Right cardiac atrium (tissue), 5 donors: ENCODE measurements at places on chromosomes 13 and 19. TPM values are rescaled to one million over a fixed set of nuclear protein-coding genes. Genes with fewer than 3 reads are reported as not detected.

Gene IGSF23
- polyA plus RNA-seq: not detected

DNA sequence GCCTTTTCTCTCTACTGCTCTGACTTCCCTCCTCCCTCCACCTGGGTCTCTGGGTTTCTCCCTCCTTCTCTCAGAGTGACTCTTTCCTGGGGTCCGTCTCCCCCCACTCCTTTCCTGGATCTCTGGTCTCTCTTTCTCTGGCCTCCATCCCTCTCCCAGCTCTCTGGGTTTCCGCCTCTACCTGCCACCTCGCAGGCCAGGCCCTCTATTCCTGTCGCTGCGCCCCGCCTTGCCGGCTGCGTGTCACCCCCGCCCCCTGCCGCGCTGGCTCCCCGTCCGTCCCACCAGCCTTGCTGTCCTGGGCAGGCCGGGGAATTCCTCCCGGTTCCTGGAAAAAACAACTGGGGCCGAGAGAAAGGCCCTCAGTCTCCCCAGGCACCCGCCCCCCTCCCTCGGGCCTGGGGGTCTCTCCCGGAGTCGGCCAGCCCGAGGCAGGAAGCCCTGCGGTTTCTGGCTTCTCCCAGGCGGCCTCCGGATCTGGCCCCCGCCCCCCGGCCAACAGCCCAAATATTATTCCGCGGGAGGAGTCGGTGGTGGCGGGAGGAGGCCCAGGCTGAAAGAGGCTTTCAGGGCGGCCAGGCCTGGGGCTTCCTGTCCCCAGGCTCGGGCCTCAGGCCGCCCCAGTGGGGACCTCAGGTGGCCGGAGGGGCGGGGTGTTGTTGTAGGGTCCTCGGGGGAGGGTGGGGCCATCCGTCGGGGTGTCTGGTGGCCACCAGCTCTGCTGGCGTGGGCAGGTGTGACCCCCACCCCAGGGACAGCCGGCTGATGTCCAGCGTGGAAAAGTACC lies 9.3 kb downstream of the IRF2BP1 start:
- DNase-seq: peak; percentile 80

Gene NOVA2
- polyA plus RNA-seq: 3.3 TPM

Gene MAMSTR
- polyA plus RNA-seq: 4.0 TPM

DNA sequence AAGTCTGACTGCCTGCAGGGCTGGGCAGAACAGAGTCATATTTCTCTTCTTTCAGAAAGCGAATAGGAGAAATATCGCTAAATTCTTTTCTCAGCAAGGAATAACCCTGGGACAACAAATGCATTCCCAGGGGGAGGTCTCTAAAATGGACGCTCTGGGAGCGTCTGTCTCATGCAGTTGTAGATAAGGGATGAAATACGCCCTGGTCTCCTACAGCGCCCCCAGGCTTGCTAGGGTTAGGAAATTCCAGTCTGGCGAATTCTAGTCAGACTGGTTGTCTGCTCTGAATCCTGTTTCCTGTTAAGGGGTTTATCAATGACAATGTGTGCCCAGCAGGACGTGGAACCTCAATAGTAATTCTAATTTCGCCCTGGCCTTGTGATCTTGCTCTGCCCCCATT lies 1214.1 kb downstream of the DIAPH3 start:
- DNase-seq: no peak

Gene SLC25A15
- polyA plus RNA-seq: 1.9 TPM

Gene SIGLEC12
- 0.05 TPM for polyA plus RNA-seq

DNA sequence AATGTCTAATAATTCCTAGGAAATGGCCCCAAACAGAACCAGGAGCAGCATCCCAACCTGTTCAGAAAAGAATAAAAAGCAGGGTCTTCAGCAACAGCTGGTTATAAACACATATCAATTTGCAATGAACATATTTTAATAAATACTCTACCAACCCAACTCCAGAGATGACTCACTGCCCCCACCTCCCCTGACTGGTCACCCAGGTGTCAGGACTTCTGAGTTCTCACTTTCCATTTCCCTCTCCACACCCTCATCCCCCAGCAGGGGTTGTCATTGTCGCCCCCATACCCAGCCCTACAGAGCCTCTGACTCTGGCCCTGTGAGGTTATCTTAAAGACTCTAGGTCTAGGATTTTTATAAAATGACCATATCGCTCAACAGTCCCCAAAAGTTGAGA lies 6.9 kb downstream of the SERPINE3 start:
- DNase-seq: no peak

DNA sequence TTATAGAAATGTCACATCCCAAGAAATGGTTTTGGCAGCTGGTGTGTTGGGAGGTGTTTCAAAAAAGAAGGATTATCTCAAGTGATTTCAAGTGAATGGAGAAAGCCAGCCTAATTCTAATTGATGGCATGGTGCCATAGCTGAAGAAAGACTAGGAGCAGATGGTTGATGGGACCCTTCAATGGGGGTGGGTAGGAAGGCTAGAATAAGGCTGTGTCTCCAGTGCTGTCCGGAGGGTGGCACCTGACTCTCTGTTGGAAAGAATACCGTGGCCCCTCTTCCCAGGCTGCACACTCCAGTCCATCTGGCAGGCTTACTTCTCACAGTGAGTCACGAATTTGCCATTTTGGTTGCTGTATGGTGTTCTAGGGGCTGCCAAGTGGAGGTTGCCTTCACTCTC lies 51.0 kb upstream of the GPR12 start:
- no peak for DNase-seq

DNA sequence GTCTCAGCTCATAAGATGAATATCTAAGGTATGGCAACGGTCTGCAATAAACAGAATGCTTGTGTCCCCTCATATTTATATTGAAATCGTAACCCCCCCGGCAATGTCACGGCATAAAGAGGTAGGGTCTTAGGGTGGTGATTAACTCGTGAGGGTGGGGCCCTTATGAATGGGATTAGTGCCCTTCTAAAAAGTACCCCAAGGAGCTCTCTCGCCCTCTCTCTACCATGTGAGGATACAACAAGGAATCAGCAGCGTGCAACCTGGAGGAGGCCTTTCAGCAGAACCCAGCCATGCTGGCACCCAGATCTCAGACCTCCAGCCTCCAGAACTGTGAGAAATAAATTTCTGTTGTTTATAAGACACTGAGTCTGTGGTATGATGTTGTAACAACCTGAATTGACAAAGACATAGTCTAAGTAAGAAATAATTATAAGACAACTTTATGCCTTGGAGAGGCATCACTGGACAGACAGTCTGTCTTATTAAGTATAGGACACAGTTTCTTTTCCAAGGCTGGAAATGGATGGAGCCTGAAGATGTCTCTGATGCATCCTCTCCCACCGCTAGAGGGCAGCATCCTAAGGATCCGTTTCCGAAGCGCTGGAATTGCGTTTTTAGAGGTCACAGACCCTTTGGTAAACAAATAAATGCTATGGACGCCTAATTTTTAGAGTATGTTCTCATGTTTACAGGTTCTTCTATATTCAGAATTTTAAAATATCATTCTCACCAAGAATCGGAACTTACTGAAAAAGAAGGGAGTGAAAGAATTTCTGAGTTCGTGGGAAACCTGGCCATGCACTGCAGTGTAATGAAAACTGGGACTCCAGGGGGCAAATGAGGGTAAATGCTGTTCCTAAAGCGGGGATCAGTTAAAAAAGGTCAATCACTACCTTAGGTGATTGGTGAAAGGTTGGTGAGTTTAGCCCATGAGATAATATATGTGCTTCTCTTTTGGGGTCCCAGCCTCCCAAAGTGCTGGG lies 13.3 kb upstream of the LEUTX start:
- DNase-seq: peak; percentile 63

GRCh38 chr13:26255691-26256277 lies 1.9 kb downstream of the CDK8 start:
- no peak for DNase-seq

GRCh38 chr13:99572921-99573320 lies 71.6 kb downstream of the TM9SF2 start:
- DNase-seq: no peak

GRCh38 chr13:59801107-59801880 lies 362.4 kb downstream of the DIAPH3 start:
- no peak for DNase-seq

Gene TICAM1
- polyA plus RNA-seq: 5.3 TPM

Gene SPIB
- 0.02 TPM for polyA plus RNA-seq

Gene TNPO2
- polyA plus RNA-seq: 24.8 TPM

- peak; percentile 63 for DNase-seq
Measured at GRCh38 chr13:107202371-107203023, 634.6 kb upstream of the ARGLU1 start.

DNA sequence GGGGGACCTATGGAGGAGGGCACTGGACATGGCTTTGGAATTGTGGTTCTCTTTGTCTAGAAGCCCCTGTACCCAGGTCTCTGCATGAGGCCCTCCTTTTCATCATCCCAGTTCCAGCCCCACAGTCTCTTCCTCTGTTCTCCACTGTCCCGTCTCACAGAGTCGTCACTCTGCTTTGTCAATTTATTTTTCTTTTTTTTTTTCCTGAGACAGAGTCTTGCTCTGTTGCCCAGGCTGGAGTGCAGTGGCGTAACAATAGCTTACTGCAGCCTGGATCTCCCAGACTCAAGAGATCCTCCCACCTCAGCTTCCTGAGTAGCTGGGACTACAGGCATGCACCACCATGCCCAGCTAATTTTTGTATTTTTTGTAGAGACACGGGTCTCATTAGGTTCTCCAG lies 619 bp upstream of the EXOC3L2 start:
- DNase-seq: no peak

DNA sequence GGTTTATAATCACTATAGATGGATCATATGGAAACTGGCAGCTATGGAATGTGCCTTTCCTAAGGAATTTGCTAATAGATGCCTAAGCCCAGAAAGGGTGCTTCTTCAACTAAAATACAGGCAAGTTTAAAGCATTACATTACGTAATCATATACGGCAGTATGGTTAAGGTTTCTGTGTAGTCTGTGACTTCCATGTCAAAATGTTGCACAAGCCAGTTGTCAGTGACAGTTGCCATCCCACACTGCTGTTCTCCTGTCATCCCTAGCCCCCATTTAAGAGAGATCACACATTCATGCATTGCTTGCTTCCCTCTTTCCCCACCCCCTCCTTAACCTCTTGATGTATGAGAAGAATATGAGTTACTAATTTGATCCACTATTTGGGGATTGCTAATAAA lies 47.3 kb downstream of the BRCA2 start:
- no peak for DNase-seq

Gene IL12RB1
- polyA plus RNA-seq: 0.32 TPM

Gene C19orf38
- 0.23 TPM for polyA plus RNA-seq

DNA sequence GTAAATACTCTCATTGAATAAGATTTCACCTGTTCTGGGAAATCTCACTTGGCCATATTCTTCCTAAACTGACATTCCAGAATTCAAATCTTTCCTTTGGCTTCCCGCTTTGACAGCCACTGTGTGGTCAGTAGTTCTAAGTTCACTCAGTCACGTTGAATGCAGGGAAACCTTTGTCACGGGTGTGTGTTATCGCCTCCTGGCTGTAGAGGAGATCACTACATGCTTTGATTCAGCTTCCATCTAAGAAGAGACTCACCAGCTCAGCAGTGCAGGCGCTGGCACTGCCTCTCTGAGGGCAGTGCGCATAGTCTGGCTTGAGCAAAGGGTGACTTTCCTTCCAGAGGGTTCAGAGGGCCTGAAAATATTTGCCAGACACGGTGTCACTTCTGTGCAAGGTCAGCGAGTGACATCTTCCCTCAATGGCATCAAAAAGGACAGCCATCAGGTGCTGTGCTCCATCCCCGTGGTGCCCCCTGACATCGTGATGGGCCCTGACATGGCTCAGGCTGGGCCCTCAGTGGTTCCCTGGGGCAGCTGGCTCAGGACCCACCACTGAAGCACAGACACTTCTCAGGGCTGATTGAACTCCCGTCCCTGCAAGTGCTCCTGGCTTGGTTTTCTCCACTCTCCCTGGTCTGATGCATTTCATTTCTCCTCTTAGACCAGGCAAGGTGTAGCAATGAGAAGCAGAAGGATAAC lies 635.4 kb upstream of the ARGLU1 start:
- no peak for DNase-seq

Gene GPR4
- polyA plus RNA-seq: 7.7 TPM

DNA sequence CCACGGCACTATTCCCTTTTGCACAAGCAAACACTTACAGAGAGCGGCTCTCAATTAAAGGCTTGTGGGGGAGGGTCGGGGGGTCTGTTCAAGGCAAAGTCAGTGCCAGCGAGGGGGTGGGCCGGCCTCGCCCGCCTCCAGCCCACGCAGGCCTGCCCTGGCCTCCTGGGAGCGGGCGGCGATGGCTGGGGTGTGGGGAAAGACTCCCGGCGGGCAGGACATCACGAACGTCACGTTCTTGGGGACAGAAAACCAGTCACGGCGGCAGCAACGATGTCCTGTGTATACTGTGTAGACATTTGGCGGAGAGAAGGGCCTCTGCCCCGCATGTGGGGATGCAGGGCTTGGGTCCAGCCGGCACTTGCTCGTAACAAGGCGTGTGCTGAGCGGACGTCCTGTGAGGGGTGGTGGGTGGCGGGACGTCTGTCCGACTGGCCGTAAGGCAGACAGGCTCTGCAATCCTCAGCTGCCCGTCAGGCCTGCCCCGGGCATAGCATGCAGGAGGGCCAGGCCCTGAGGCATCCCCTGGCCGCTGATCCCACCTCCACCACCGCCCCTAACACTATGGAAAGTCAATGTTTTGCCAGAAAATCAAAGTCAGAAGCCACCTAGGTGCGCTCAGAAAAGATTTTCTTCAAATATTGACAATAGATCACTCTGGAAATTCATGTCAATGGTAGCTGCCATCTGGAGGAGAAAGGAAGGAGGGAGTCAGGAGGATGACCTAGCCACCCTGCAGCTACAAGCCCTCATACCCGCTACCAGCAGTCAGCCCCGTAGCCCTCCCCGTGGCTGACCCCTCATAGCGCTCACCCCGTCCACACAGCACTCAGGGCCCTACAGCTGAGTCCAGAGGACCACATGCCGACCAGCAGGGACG lies 5.8 kb upstream of the EPHX3 start:
- DNase-seq: no peak

DNA sequence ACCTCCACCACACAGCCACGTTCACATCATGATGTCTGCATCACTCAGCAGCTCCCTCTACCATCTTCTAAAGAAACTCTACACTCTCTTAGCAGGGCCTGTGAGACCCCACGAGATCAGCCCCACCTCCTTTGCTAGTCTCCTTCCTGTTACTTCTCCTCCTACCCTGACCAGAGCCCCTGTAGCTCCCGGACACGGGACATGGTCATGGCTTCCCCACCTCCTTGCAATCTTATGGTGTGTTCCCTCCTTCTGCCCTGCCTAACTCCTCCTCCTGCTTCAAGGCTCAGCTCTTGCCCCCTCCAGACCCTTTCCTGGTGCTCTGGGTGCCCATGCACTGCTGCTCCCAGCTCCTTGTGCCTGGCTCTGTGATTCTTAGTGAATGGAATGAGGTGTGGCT lies 8.1 kb upstream of the MRPS31 start:
- DNase-seq: no peak
